ENCODE measurements at places on chromosomes 6 and 20.

GRCh38 chr6:167094820-167095637 lies 27.9 kb upstream of the CCR6 start:
- DNase-seq = no peak

- DNase-seq = no peak
Measured at GRCh38 chr20:60255866-60256265, 297.6 kb downstream of the CDH26 start.

DNA sequence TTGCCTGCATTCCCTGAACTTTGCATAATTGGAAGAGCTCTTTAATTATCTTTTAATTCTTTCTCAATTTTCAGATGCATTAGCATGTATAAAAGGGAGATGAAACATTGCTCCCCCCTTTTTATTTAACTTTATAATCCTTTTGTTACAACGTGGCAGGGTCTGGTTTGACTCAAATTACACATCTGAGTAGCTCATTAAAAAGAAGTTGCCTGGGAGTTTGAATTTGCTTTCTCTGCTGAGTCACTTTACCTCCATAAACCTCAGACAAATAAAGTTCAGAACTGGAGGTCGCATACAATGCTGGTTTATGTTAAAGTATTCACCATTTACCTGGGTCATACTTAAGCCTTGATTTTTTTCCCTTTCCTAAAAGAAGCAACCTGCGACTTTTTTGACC lies 495.2 kb downstream of the PREX1 start:
- no peak for DNase-seq

DNA sequence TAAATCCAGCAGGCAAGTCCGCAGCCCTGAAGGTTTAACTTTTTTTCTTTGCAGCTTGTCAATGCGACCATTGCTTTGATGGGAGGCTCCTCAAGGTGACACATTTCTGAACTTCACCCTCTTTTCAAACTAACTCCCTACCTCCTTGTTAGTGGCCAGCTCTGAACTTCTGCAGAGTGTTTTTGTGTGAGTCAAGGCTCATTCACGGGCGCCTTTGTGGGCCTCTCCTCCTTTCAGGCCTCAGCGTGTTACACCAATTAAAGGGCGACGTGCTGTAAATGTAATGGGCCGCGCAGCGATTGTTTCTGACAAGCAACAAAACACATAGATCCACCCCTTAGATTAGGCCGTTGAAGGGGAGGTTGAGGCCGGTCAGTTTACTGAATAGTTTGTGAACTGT lies 45.5 kb upstream of the NR2E1 start:
- no peak for DNase-seq

DNA sequence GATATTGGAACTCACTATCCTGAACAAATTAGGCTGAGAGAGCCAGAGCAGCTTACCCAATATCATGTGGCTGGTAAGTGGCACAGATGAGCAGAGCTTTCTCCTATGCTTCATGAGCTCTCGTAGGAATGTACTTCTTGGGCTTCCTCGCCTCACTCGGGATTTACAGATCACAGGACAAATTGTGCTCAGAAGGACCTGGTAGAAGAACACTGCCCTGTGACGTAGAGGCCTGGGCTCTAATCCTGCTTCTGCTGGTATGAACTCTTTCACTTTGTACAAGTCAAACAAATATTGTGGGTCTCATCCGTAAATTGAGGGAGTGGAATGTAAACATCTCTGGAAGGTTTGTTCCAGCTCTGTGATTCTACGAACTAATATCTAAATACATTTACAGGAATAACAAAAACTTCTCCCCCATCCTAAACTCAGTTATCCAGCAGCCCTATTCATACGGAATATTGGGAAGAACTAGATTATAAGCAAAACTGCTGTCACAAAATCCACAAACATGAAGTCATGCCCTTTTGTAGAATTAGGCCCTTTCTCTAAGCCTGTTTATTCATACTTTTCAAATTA lies 187.6 kb downstream of the CLIC5 start:
- DNase-seq = no peak

DNA sequence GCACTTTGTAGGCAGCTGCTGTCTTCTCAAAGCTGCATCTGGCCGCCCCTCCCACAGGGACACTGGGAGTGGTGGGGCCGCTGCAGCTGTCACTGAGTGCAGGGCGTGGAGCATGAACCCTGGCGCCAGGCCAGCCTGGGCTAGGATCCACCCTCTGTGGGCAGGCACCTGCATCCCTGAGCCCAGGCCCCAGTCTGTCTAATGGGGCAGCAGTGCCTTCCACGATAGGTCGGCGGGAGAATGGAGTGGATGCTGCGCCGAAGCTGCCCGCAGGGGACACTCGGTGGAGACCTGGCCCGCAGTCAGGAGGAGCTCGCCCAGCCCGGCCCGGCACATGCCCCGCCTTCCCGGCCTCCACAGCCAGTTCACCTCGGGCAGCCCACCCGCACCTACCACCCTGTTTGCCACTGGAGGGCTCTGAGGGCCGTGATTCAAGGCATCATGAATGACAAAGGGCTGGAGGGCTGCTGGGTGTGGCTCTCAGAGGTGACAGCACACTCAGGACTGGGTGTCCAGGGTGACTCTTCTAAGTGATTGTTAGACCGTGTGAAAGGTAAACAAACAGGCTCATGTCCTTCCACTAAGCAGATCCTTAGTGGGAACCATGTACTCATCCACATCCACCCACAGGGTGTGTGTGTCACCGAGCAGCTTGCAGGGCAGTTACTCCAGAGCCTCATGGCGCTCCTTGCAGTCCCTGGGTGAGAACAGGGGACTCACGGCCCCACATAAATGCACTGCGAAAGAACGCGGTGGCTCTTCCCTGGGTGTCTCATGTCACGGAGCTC lies 133.9 kb downstream of the AGPAT4 start:
- DNase-seq = no peak

DNA sequence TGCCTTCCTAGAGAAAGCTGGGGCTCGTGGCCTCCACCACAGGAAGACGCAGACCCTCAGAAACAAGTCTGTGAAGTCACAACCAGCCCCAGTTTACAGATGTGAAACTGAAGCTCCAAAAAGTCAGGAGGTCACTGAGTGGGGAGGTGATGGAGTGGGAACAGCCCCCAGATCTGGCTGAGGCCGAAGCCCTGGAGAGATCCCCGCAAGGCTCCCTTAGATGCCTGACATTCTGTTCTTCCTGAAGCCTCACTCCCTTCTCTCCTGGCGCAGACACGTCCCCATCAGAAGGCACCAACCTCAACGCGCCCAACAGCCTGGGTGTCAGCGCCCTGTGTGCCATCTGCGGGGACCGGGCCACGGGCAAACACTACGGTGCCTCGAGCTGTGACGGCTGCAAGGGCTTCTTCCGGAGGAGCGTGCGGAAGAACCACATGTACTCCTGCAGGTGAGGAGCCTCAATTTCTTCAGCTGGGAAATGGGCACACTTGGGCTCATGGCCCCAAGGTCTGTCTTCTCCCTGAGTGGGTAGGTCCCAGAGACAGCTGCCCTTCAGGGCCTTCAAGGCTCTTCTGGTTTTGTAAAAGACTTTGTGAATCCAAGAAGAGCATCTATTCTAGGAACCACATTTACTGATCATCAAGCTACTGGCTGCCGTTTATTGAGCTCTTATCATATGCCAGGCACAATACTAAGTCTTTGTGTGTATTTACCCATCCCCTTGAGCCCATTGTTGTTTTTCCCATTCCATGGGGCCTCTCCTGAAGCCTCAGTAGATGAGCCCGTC lies 50.5 kb downstream of the HNF4A start:
- DNase-seq = no peak

- no peak for DNase-seq
Measured at GRCh38 chr6:43211955-43212354, 17.3 kb downstream of the DNPH1 start.

GRCh38 chr6:36347621-36348020 lies 10.9 kb upstream of the BNIP5 start:
- no peak for DNase-seq

- no peak for DNase-seq
Measured at GRCh38 chr20:11880680-11881079, 37.0 kb upstream of the BTBD3 start.

- DNase-seq = no peak
Measured at GRCh38 chr6:25750906-25751305, 3.6 kb upstream of the SLC17A4 start.

DNA sequence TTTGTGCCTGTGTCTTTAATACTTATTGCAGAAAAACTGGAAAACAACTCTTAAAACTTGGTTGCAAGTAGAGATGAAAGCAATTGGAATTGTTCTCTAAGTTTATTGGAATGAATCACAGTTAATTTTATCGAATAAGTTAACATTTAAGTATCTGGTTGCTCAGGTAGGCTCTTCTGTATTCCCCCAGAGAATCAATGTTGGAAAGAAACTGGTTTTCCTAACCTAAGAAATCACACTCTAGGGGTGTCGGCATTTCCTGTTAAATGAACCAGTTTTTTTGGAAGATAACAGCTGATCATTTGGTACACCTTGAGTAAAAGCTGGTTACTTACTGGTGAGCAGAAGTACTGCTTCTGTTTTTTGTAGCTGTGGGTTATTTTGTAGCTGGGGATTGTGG lies 5.2 kb downstream of the TFAP2C start:
- DNase-seq = no peak

DNA sequence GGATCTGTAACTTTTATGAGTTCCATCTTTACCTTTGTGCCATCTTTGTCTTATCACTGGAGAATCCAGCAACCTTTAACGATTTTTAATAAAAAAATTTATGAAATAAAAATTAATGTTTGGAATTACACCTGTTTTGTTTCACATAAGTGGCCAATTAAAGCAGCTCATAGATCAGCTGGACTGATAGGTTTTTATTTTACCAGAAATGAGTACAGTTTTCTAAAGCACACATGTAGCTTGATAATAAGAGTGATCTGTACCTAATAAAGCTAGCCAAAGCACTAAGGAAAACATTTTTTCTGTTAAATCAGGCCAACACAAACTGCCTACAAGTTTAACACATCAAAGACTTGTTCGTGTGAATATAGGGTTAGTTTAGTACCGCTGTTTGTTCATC lies 500.1 kb downstream of the CDKAL1 start:
- DNase-seq = no peak

GRCh38 chr6:170371588-170371987 lies 65.0 kb downstream of the FAM120B start:
- no peak for DNase-seq

DNA sequence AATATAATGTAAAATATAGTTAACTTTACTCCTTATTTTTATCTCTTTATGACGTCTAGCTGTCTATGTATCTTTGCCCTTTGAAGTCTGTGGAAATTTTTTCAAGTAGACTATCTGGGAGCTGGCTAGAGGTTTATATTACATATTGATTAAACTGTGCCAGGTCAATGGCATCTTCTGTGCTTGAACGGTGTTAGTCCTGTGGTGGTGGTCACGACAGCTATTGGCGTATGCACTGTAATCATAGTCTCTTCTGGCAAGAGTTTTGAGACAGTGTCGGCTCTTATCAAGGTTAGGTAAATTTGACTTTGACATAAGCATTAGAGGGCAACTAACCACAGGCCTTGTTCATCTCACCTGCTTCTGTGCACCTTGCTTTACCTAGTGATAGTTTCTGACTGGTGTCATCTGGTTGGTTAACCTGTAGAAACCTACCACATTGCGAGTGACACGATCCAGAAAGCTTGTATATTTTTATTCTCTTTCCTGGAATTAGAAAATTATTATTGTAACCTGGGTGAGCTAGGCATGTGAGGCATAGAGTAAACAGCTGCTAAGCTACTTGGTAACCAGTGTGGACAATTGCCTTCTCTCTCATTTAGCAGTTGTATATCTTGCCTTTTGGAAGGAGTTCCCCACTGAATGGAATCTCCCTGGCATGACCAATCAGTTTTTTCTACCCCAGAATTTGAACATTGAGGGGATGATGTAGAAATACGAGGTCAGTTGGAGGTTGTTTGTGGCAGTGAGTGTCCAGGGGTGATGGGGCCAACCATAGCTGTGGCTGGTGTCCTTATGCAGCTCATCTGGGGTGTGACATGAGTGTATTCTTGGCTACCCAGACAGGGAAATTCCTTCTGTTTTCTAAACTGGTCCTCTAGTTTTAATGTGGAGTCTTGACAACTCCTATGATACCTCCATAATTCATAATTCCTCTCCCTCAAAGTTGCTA lies 45.9 kb downstream of the SH3BGRL2 start:
- DNase-seq = no peak

Data from GM18507 (cell line).